ENCODE measurements at places on chromosomes 5 and 9.

GRCh38 chr5:150616024-150616470 lies 24.4 kb upstream of the SYNPO start:
- DNase-seq = no peak

GRCh38 chr5:87541033-87541432 lies 128.3 kb upstream of the CCNH start:
- DNase-seq = no peak

GRCh38 chr5:125179612-125180011 lies 433.2 kb upstream of the ZNF608 start:
- DNase-seq = no peak

- DNase-seq = no peak
These were observed 137.7 kb downstream of the SYK start for GRCh38 chr9:90939351-90939750.

- DNase-seq = no peak
These were observed 124.3 kb downstream of the SLC1A3 start for GRCh38 chr5:36730537-36731216.

DNA sequence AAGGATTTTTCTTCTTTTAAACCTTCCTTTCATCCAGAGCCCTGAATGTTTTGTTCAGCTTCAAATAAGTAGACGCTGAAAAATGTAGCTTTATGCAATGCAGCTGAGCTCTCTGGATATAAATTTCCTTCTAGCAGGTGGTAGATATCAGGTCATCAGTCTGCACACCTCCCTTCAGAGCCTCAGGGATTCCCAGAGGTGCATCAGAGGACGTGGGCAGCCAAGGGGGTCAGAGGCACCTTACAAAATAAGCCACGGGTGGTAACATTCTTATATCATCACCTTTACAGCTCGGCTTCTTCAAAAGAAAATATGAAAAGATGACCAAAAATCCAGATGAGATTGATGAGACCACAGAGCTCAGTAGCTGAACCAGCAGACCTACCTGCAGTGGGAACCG lies 19.3 kb downstream of the MOCS2 start:
- DNase-seq = no peak

GRCh38 chr5:51960617-51961121 lies 577.4 kb downstream of the ISL1 start:
- DNase-seq = no peak
